ENCODE measurements at places on chromosomes 2 and 18. TPM values are rescaled to one million over a fixed set of nuclear protein-coding genes. Genes with fewer than 3 reads are reported as not detected.

GRCh38 chr18:59328683-59329082 lies 10.2 kb upstream of the CPLX4 start:
- no peaks in the 10 kb centered on the region for H3K36me3 ChIP-seq
- no peak for DNase-seq
- H3K27ac ChIP-seq, result no peak overlapping the region
- H3K27me3 ChIP-seq, result no peaks in the 10 kb centered on the region
- H3K4me1 ChIP-seq, result no peaks in the 10 kb centered on the region

GRCh38 chr2:239137898-239138283 lies 262.9 kb downstream of the HDAC4 start:
- peaks cover 94% of the 10 kb centered on the region for H3K36me3 ChIP-seq
- no peak overlapping the region for H3K4me3 ChIP-seq
- H3K4me1 ChIP-seq, result peaks cover 8% of the 10 kb centered on the region
- DNase-seq, result no peak
- no peak overlapping the region for H3K27ac ChIP-seq

DNA sequence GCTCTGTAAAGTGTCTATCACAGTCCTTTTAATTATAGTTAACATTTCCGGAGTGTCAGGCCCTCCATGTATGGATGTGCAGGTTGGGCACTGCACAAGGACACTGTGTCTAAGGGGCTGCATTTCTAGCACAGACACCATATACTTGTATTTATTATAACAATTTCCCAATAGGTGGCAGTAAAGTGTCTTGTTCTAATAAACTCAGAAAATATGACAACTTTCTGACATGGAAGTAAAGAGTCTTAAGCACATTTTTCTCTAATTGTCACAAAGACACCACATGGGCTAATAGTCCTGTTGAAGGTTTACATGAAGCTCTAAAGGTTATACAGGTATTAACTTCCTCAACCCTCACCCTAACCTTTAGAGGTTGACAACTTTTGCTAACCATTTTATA lies 156.6 kb downstream of the DYSF start:
- H3K36me3 ChIP-seq, result no peaks in the 10 kb centered on the region
- no peaks in the 10 kb centered on the region for H3K27me3 ChIP-seq
- no peak overlapping the region for H3K4me3 ChIP-seq
- no peak overlapping the region for H3K27ac ChIP-seq
- H3K4me1 ChIP-seq, result no peaks in the 10 kb centered on the region

DNA sequence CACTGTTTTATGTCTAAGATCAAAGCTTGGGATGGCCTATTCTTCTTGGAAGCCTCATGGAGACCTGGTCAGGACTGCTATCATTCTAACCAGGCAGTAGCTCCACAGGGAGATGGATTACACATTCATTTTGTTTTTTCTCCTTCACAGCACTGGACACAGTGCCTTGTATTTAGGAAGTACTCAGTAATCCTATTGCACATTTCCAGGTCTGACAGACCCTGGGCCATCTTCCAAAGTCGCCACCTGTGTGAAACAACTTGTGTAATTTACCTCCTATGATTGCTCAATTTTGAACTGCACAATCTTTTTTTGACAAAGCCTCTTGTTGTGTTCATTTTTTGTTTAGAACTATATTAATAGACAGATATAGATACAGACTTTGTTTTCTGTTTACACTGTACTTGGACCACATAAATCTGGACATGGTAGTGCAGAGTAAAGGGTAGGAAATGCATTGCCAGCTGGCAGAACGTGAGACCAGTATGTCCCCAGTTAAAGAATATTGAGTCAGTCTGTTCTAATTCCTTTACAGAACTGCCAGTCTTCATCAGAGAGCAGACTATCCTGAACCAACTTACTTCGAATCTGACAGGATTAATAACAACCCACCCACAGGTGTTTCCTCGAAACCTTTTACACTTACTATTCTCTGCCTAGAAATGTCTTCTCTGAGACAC lies 277.8 kb upstream of the CYRIA start:
- H3K27ac ChIP-seq, result no peak overlapping the region
- DNase-seq, result no peak
- H3K27me3 ChIP-seq, result no peaks in the 10 kb centered on the region
- H3K36me3 ChIP-seq, result no peaks in the 10 kb centered on the region
- H3K4me1 ChIP-seq, result no peaks in the 10 kb centered on the region

DNA sequence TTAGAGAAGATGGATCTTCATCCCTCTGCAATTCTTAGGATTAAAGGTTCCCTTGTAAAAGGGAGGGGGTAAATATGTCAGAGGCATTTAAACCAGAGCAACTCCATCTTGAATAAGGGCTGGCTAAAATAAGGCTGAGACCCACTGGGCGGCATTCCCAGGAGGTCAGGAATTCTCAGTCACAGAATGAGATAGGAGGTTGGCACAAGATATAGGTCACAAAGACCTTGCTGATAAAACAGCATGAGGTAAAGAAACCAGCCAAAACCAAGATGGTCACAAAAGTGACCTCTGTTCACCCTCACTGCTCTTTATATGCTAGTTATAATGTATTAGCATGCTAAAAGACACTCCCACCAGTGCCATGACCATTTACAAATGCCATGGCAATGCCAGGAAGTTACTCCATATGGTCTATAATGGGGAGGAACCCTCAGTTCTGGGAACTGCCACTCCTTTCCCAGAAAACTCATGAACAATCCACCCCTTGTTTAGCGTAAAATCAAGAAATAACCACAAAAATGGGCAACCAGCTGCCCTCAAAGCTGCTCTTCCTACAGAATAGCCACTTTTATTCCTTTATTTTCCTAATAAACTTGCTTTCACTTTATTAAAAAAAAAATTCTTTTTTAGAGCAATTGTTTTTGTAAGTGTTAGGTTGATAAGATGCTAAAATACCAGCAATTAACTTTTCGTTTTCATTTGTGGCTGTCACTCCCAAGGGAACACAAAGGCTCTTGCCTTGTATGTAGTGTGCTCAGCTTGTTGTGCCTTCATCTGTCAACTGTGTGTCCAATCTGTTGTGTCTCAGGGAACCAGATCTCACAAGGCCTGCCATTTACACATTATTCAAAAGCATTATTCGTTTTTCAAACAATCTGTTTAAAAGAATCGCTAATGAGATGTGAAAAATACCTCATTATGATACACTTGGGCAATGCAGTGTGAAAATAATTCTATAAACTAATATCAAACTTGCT lies 205.2 kb upstream of the RGPD4 start:
- no peaks in the 10 kb centered on the region for H3K4me1 ChIP-seq
- no peak for DNase-seq
- H3K4me3 ChIP-seq, result no peak overlapping the region
- H3K27me3 ChIP-seq, result no peaks in the 10 kb centered on the region
- no peaks in the 10 kb centered on the region for H3K36me3 ChIP-seq
- H3K27ac ChIP-seq, result no peak overlapping the region

- H3K27me3 ChIP-seq, result no peaks in the 10 kb centered on the region
- no peaks in the 10 kb centered on the region for H3K4me1 ChIP-seq
- H3K4me3 ChIP-seq, result no peak overlapping the region
- H3K27ac ChIP-seq, result no peak overlapping the region
- no peak for DNase-seq
These were observed 95.7 kb downstream of the ASXL3 start for GRCh38 chr18:33673689-33674088.

DNA sequence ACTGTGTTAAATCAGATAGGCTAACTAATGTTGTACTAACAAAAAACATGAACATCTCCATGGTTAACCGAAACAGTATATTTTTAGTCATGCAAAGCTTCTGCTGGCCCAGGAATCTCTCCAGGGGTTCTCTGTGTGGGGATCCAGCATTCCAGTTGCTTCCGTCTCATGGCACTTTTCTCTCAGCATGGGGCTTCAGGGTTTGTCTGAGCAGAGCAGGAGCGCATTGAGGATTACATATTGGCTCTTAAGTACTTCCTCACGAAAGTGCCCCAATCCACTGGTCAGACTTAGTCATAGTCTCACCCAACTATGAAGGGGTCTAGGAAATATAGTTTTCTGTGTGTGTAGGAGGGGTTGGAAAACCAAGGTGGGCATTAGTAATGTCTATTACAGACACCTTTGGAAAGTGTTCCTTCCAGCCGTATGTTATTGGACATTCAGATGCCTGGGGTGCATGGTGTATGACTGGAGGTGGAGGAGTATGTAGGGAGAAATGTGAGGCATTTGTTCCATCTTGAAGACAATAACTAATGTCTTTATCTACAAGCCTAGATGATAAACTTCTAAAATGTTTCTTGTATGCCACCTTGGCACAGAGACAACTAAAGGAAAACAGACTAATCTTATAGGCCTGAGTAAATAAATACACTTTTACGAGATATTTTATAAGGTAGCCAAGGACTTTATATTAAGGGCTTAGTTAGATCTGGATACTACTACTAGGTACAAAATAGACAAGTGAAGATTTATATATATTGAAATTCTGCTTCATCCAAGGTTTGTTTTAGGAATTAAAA lies 123.8 kb upstream of the ZEB2 start:
- H3K36me3 ChIP-seq, result no peaks in the 10 kb centered on the region
- no peak overlapping the region for H3K4me3 ChIP-seq
- H3K27ac ChIP-seq, result no peak overlapping the region
- H3K4me1 ChIP-seq, result no peaks in the 10 kb centered on the region
- no peak for DNase-seq

- no peaks in the 10 kb centered on the region for H3K36me3 ChIP-seq
- no peak overlapping the region for H3K4me3 ChIP-seq
- DNase-seq, result no peak
These were observed 91.7 kb downstream of the MDH1 start for GRCh38 chr2:63680455-63680854.

GRCh38 chr18:65751155-65752085 lies 608 bp downstream of the CDH7 start:
- H3K36me3 ChIP-seq, result no peaks in the 10 kb centered on the region
- no peak overlapping the region for H3K27ac ChIP-seq
- H3K4me1 ChIP-seq, result no peaks in the 10 kb centered on the region
- H3K27me3 ChIP-seq, result no peaks in the 10 kb centered on the region
- DNase-seq, result no peak
- no peak overlapping the region for H3K4me3 ChIP-seq

DNA sequence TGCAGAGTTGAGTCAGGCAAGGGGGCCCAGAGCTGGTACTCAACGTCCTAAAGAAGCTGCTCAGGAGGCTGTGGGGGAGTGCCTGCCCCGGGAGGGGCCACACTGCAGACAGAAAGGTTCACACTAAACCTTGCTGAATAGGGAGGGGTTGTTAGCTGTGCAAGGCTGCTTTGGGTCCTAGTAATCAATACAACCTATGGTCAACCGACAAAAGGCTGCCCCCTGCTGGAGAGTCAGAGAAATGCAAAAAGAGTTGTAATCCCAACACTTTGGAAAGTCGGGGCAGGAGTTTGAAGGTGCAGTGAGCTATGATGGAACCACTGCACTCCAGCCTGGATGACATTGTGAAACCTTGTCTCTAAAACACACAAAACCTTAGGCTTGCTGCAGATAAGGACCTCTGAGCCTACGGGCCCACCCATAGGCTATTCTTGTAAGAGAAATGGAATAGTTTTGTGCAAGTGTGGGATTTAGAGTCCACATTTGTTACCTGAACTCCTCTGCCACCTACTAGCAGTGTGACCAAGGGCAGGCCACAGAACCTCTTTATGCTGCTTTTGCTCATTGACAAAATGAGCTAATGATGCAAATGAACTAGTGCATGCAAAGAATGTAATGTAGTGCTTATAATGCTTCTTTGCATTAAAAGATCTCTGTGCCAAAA lies 81.5 kb downstream of the PRPF40A start:
- DNase-seq, result peak; percentile 57
- H3K4me3 ChIP-seq, result no peak overlapping the region
- H3K4me1 ChIP-seq, result no peaks in the 10 kb centered on the region
- H3K36me3 ChIP-seq, result no peaks in the 10 kb centered on the region
- H3K27me3 ChIP-seq, result no peaks in the 10 kb centered on the region

GRCh38 chr2:40360652-40361051 lies 91.2 kb downstream of the SLC8A1 start:
- H3K27me3 ChIP-seq, result no peaks in the 10 kb centered on the region
- H3K27ac ChIP-seq, result no peak overlapping the region
- no peaks in the 10 kb centered on the region for H3K4me1 ChIP-seq
- no peaks in the 10 kb centered on the region for H3K36me3 ChIP-seq
- H3K4me3 ChIP-seq, result no peak overlapping the region
- no peak for DNase-seq

GRCh38 chr2:239846789-239847676 lies 178.1 kb downstream of the NDUFA10 start:
- no peaks in the 10 kb centered on the region for H3K4me1 ChIP-seq
- H3K4me3 ChIP-seq, result no peak overlapping the region
- H3K36me3 ChIP-seq, result no peaks in the 10 kb centered on the region
- no peaks in the 10 kb centered on the region for H3K27me3 ChIP-seq

GRCh38 chr2:203543898-203544328 lies 8.8 kb upstream of the RAPH1 start:
- H3K36me3 ChIP-seq, result no peaks in the 10 kb centered on the region
- no peak for DNase-seq
- no peaks in the 10 kb centered on the region for H3K27me3 ChIP-seq
- no peak overlapping the region for H3K27ac ChIP-seq
- no peak overlapping the region for H3K4me3 ChIP-seq
- H3K4me1 ChIP-seq, result no peaks in the 10 kb centered on the region

GRCh38 chr2:67936969-67937368 lies 125.8 kb downstream of the C1D start:
- H3K36me3 ChIP-seq, result no peaks in the 10 kb centered on the region
- no peaks in the 10 kb centered on the region for H3K27me3 ChIP-seq
- no peak overlapping the region for H3K27ac ChIP-seq
- H3K4me1 ChIP-seq, result no peaks in the 10 kb centered on the region
- no peak for DNase-seq

GRCh38 chr2:88654714-88655113 lies 27.4 kb upstream of the EIF2AK3 start:
- DNase-seq, result no peak
- no peaks in the 10 kb centered on the region for H3K27me3 ChIP-seq
- no peaks in the 10 kb centered on the region for H3K36me3 ChIP-seq
- no peak overlapping the region for H3K27ac ChIP-seq
- H3K4me1 ChIP-seq, result no peaks in the 10 kb centered on the region

DNA sequence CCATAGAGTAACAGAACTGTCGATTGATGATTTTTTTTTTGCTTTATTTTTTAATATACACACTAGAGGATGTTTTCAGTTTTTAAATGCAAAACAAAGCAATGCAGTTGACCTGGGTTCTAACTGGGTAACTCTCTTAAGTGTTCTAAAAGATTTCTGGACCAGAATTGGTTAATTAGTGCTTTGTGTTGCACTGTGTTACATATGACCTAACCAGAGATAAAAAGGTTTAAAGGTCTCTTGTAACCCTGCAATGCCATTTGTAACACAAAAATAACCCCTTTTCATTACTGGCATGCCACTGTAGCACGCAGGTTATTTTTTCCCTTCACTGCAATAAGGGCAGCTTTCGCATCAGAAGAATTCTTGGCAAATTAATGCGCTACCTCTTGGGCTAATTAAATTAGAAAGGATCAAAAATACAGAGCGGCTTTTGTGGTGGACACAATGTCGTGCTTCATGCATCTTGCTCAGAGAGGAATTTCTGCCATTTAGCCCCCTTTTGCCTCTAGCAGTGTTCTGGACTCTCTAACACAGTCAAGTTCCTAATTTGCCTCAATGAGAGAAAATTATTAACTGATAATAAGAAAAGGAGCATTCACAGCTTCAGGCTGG lies 250.8 kb upstream of the ZEB2 start:
- H3K4me3 ChIP-seq, result no peak overlapping the region
- DNase-seq, result no peak
- H3K27me3 ChIP-seq, result no peaks in the 10 kb centered on the region
- H3K27ac ChIP-seq, result no peak overlapping the region
- H3K36me3 ChIP-seq, result no peaks in the 10 kb centered on the region
- H3K4me1 ChIP-seq, result no peaks in the 10 kb centered on the region

Gene APCDD1
- total RNA-seq, result not detected

Gene SCYGR4
- total RNA-seq, result not detected

Gene SERPINB2
- total RNA-seq, result 5.0 TPM

Gene ANKRD30BL
- total RNA-seq, result not detected

Gene RAB6D
- not detected for total RNA-seq

Gene KHK
- 6.2 TPM for total RNA-seq

Gene BBS5
- total RNA-seq, result 1.9 TPM

Gene HMSD
- total RNA-seq, result not detected

Gene MSH6
- total RNA-seq, result 42.0 TPM

Gene RSAD2
- total RNA-seq, result 6.6 TPM
